Stimulated activated CD4-positive, alpha-beta T cell treated with anti-CD3 and anti-CD28 coated beads, Interleukin-4, amount 100 ng/mL, for 24 hours (primary cell): ENCODE measurements at places on chromosomes 1 and 21.

- no peak for DNase-seq
These were observed 5.0 kb downstream of the GUCA2B start for GRCh38 chr1:42158189-42158588.

GRCh38 chr1:48944811-48945210, 168.1 kb upstream of the BEND5 start:
- DNase-seq = no peak

- no peak for DNase-seq
These were observed 41.6 kb downstream of the ABCA4 start for GRCh38 chr1:94079080-94079940.

DNA sequence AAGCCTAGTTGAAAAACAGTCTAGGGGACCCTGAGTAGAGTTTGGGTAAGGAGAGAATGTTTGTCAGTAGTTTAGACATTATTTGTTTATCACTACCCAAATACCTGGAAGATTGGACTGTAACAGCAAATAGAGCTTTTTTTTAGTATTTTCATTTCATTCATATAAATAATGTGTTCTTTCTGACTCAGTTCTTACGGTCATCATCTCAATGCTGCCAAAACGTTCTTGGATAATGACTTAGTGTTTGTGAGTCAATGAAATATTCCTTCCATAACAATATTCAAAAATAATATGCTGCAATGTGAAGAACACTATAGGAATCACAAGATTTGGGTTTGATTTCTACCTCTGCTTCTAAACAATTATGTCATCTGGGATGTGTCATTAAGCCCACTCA, 400.0 kb upstream of the PKN2 start:
- DNase-seq = no peak

GRCh38 chr1:217138173-217138765, 415.0 kb upstream of the ESRRG start:
- no peak for DNase-seq

- DNase-seq = no peak
These were observed 1.6 kb downstream of the NEGR1 start for GRCh38 chr1:72280711-72281110.

GRCh38 chr1:12294076-12294475, 64.2 kb downstream of the VPS13D start:
- no peak for DNase-seq

DNA sequence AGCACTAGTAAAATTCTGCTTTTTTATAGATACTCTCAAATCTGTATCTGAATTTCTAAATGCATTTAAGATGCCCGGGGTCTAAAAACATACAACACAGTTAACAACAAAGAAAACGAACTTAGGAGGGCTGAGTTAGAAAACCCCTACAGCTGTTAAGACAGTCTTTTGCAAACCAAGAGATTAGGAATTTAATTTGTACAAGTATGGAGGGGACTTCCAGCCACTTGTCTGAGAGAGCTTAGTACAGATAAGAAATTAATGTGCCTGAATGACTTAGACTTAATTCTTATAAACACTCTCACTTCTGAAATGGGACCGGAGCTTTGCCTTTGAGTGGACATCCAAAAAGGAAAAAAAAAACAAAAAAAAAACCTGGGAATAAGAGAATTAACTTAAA, 61.6 kb downstream of the SMYD3 start:
- no peak for DNase-seq

GRCh38 chr1:9070486-9070885, 1.1 kb upstream of the SLC2A5 start:
- DNase-seq = no peak

DNA sequence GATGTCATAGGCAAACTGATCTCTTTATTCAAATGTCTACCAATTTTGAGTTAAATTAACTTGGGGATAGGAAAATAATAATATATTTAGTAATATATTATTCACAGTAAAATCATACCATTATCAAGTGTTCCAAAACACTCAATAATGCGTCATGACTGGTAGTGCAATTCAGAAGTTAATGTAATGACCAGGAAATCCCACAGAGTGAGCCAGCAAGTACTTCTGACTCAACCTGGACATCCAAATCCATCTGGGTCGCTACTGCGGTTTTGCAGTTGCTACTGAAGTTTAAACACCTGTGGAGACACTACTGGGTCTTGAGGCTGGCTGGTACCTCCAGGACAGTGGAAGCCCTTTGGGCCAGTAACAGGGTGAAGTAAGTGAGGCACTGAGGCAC, 44.8 kb downstream of the DPYD start:
- no peak for DNase-seq

DNA sequence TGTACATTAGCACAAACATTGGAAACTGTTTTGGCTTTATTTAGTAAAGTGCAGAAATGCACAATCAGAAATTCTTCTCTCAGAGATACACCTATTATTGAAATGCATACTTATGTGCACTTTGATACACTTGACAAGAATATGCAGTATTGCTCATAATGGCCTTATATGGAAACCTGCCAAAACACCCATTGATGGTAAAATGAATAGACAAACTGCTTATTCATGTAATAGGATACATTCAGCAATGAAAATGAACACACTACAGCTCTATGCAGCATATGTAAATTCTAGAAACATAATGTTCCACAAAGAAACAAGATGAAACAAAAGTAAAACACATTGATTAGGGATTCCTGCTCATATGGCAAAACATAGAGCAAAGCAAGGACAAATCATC, 223.9 kb downstream of the S1PR1 start:
- DNase-seq = no peak

DNA sequence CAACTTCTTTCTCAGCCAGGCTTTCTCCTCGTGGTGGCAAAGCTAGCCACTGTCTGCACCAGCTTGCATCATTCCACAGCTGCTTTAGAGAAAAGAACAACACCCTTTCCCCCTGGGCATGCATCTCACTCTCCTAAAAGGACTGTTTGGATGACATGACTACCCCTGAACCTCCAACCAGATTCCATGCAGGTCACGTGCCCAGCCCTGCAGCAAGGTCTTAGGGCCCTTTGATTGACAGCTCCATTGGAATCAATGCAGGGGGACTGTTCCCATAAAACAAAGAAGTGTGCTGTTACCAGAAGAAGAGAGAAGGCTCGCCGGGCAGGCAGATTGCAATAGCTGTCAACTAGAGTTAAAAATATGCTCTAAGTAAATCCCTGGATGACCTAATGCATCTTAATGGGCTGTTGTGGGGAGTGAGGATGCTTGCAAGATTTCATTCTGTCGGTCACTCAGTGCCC, 24.4 kb downstream of the KCNA2 start:
- DNase-seq = no peak

GRCh38 chr21:37449302-37449937, 82.8 kb downstream of the DYRK1A start:
- no peak for DNase-seq

- DNase-seq = no peak
These were observed 44.0 kb downstream of the ETS2 start for GRCh38 chr21:38849776-38850175.

DNA sequence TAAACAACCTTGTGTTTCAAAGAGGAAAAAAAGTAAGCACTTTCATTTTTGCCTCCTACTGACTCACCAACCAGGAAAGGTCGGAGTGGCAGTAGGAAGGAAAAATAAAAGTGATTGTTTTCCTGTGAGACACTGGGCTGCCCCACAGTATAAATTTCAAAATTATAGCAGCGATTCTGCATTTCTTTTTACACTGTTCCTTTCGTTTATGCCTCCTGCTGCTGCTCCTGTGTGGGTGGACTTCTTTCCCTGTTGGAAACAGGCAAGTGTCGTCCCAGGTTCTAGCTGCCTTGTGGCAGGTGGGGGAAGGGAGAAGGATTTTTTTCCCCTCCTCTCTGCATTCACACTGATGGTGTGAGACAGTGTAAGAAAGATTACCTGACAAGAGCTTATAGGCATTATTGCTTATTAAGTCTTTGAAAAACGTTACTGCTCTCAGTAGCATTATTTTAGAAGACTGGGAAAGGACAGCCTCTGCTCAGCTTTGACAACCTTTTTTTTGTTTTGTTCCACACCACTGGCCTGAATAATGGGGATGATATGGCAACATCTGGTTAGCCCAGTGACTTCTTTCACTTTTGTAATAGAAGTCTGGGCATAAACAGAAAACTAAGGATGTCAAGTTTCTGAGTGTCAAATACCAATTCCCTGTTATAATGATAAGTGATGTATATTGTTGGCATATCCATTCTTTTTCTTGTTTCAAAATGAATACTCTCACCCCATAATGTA, 77.9 kb downstream of the NEK7 start:
- DNase-seq = no peak

DNA sequence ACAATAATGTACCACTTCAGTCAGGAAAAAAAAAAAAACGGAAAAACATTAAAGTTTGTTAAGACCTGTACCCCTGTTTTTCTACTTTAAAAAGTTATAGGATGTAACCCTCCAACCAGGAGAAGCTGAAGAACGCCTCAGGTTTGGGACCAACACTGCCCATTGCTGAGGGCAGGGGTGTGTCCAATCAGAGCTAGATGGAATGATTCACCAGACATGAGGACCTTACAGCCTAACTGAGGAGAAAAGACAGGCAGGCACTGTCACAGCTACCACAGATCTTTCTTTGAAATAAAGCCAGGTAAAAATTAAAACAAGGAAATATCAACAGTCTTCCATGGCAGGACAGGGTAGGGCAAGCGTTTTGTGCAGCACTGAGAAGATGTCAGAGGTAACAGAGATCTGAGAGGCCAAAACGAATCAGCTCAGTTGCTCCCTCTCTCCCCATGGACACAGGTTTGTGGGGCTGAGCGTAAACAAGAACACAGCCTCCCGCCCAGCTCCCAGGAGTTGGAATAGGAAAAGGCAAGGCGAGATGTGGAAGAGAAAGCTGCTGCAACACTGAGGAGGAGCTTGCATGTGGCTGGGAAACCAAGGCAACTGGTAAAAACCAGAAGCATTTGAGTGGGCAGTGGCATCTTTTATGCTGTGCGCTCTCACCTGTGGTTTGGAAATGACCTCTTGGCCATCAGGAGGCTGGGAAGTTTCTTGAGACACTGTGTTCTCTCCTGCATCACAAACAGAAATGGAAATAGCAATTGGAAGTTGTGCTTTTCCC, 34.0 kb downstream of the SEC16B start:
- no peak for DNase-seq

DNA sequence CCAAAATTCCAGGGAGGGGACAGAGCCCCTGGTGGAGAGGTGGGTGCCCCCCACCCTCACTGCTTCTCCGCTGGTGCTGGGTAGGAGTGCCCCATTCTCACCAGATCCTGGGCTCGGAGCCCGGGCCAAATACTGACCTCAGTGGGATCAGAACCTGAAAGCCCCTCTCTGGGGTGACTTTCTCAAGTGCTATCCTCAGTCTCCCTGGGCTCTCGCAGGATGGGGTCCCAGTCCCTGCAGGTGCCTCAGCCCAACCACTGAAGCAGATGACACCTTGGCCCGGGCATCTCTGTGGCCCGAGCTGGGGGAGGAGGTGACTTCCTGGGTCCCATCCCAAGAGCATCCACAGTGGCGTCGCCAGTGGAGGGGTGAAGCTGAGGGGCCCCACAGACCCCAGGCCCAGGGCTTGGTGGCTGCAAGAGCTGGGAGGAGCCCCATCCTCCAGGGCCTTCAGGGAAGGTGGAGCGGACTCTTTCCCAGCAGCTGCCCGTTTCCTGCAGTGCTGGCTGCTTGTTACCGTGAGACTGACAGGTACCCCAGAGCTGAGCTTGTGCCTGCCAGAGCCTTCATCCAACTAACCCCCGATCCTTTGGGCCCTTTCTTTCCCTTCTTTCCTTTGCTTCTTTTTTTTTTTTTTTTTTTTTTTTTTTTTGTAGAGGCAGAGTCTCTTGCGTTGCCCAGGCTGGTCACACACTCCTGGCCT, 3.9 kb upstream of the FNDC10 start:
- no peak for DNase-seq

GRCh38 chr1:17742583-17742982, 12.6 kb upstream of the ACTL8 start:
- DNase-seq = no peak

GRCh38 chr1:114854693-114855320, at the start of gene SYCP1:
Gene SYCP1, plus strand, starts transcription at chr1:114854863. Its CDS starts 602 bp downstream, at chr1:114855465.
- DNase-seq = no peak

- DNase-seq = no peak
These were observed 575.7 kb upstream of the ZP4 start for GRCh38 chr1:238466459-238466858.

GRCh38 chr1:167635941-167636340, 5.9 kb downstream of the RCSD1 start:
- DNase-seq = no peak

DNA sequence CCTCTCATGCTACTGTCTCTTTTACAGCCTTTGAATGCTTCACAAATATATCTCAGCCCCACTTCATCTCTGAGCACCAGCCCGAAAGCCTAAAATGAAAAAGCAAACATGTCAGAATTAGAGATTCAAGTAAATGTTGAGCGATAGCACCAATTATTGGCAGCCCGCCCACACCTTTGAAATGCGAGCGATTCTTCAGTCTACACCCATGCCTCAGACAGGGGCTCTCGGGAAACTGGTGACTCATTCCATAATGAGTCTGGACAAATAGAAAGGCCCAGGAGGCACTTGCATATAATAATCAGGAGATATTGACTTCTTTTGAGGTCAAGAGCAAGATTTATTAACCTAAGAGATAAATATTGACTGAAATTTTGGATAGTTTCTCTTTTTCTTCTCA, 487.3 kb upstream of the PTBP2 start:
- DNase-seq = no peak

- DNase-seq = no peak
These were observed 14.4 kb upstream of the C8B start for GRCh38 chr1:56979986-56980755.

GRCh38 chr1:198494658-198495103, 45.8 kb downstream of the ATP6V1G3 start:
- no peak for DNase-seq

DNA sequence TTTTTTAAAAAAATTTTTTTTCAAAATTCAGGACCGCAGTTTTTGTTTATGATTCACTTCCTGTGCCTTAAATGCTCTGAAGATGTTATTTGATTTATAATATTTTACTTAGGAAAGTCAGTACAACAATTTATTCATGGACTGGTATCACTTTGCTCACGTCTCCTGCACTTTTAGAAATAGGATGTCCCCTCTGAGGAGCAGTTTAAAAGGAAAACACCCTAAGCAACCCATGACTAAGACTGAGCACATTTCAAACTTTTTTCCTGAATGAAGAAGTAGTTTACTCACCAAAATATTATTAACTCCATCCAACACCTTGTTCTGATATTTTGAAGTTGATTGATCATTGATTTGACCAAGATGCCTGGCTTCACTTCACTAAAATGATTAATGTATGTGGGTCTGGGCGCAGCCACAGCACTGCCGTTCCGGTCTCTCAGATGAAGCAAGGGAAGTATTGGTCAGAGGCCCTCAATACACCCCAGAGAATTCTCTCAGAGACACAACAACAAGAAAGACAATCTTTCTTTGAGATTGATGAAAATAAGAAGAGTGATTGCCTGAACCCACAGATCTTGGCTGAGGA, 223.9 kb downstream of the TGFB2 start:
- DNase-seq = no peak

DNA sequence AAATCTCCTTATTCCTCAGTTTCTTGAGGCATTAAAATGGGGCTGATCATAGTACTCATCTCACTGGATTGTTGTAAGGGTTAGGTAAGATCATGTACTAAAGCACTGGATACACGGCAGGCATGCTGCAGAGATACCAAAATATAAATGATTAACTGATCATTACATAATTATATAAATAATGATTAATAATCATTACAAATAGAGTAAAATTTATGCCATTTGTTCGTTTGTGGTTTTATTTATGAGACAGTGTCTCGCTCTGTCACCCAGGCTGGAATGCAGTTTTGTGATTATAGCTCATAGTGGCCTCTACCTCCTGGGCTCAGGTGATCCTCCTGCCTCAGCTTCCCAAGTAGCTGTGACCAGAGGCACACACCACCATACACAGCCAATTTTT, 140.7 kb downstream of the HHAT start:
- no peak for DNase-seq
